ENCODE measurements at places on chromosomes 1 and 21.
A peak's percentile ranks its signal among the peaks of the same experiment; 100 is the strongest.

DNA sequence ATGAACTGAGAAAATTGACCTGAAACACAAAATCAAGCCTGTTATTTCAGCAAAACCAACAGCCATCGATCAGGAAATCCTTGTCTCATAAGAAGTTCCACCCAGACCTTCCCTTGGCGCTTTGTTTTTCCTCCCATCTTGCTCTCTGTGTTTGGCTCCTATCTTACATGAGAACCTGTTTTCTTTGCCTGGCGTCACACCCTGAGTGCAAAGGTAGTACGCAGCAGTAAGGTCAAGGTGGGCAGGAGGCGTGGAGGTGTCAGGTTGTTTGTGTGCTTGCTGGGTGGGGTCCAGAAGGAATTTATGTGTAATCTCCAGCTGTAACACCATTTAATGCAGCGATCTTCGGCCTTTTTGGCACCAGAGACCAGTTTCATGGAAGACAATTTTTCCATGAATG, 50.5 kb downstream of the C1orf21 start:
- DNase-seq = no peak

GRCh38 chr1:154923695-154924094, 12.8 kb downstream of the PMVK start:
- no peak for DNase-seq

- peak; percentile 34 for DNase-seq
Measured at GRCh38 chr1:161792740-161793139, 26.6 kb downstream of the ATF6 start.

DNA sequence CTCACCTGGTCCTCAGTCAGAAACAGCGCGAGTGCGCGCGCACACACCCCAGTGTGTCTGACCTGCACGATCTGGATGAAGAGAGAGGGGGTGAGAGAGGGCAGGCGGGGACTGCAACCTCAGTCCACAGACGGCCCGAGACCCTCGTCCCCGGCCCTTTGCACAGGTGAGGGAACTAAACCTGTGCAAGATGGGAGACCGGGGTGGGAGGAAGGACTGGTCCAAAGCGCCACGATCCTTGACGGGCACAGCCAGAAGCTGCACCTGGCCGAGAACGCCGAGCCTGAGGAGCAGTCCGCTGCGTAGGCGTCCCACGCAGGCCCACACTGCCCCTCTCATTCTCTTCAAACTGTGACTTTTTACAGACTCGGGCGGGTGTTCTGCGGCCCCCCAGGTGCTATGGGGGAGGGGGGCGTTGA, 519 bp upstream of the IQCC start:
- DNase-seq = peak; percentile 39

DNA sequence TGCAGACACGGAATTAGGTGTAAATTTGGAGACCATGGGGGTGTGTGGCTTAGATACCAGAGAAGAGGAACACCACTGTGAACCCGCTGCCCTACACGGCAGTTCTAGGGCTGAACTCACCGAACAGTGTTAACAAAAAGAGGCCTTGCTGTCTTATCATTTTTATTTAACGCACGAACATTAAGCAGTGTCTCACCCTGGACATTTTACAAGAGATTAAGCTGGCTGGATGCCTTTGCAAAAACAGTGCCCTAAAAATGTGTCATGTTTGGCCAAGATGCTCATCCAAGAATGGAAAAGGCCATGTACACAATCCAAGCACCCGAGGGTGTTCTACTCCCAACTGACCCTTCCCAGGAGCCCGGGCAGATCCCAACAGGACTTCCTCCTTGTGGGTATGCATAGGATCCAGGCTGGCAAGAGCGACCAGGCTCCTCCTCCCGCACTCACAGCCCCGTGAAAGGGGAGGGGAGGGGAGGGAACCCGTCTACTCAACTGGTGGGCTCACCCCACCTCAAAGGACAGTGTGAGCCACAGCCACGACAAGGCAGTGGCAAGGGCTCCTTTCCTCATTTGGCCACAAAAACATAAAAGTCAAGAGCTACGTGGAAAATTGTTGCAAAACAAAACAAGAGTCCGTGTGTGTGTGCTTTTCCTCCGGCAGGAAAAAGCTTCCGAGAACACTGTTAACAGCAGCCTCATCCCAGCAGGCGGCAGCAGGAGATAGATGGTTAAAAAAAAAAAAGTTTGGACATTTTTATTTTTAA, 20.3 kb downstream of the C2CD2 start:
- peak; percentile 48 for DNase-seq

DNA sequence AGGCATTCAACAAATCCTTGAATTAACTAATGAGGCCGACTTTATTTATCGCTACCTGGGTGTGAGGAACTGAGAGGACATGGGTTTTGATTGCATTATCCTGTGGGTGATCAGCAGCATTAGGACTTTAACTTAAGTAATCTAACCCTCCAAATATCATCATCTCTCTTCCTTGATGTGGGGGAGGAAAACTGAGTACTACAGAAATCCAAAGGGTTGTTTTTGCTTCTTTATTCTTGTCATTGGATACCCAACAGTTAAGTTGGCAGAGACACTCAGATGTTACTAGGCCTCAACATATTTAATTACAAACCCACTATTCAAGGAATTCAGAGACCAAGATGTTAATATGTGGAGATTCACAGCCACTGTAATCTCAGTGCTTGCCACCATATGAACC, 97.4 kb upstream of the ST6GALNAC5 start:
- no peak for DNase-seq

GRCh38 chr1:106222403-106222802, 834.1 kb upstream of the PRMT6 start:
- no peak for DNase-seq

DNA sequence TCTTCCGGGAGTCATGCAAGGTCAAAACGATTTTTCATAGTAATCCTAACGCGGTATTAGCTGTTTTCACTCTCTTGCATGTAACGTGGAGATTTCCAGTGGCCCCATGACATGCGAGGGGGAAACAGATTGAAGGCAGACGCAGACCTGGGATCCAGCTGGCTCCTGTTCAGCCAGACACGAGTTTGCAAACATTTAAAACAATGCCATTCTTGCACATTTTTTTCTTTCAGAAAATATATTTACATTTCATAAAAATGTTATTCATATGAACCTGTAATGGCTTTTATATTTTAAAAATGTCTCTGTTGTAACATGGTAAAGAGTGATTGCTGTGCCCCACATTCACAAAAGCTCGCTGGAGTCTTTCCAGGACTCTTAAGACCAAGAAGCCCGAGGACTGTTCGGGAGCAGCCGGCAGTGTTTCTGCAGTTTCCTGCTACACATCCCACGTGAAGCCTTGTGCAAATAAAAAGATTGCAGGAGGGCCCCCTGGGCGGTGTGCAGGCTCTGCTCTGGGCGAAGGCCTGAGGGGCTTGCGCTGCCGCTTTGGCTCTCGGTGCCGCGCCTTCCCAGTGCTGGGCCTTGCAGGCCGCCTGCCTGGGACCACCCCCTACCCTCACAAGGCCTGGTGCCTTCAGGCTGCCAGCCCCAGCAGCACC, 184.9 kb downstream of the DYRK1A start:
- DNase-seq = no peak

- no peak for DNase-seq
Measured at GRCh38 chr1:88208389-88208788, 475.7 kb upstream of the PKN2 start.

DNA sequence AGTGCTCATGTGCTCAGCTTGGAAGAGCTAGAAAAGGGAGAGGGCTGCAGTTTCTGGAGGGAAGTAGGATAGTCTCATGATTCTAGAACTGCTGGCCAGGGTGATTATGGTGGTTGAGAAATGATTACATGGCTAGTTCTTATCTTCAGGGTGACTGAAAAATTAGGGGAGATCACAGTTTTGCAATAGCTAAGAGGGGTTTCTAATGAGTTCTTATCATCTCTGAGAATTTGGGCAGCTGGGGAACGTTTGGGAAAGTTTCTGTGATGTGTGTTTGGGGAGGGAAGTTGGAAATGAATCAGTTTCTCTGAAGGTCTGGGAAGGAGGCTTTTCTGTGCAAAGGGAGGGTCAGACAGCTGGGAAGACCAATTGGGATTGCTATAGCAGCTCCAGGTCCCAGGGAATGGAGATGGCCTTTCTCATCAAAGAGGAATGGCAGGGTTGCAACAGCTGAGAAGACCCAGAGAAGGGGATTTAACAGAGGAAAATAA, 7.6 kb upstream of the RHOU start:
- no peak for DNase-seq
